ENCODE measurements at places on chromosomes 3 and 15.

DNA sequence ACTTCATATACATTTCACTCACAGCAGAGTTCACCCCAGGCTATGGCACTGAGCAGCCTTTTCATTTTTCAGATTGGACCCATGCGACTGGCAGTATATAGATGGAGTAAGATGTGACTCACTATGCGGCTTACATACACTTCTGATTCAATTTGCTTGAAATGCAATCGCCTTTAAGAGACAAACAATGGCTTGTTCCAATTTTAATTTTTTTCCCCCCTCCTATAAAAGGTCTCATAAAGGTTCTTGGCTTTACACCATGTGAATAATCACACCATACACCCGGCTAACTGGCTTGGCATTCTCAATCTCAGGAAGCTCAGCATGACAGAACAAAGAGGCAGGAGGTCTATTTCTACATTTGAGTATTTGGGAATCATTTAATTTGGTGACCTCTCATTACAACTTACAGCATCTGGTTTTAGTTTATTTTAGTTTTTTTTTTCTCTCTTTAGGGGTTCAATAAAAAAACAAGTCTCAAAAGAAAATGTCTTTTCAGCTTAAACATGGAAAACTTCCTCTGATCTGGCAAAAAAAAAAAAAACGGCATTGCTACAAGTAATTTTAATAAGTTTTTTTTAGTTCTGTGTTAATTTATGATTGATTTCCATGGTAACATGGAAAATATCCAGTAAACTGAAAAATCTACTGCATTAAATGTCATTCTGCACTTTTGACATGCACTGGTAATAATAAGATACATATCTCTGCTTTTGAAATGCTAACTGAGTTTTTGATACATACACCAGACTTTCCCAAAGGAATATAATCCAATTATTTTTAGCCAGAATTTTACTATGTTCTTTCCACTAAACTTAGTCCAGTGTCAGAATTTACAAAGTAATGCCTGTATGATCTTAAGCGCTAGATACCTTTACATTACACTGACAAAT, 38.8 kb downstream of the GADL1 start:
- DNase-seq, result no peak

DNA sequence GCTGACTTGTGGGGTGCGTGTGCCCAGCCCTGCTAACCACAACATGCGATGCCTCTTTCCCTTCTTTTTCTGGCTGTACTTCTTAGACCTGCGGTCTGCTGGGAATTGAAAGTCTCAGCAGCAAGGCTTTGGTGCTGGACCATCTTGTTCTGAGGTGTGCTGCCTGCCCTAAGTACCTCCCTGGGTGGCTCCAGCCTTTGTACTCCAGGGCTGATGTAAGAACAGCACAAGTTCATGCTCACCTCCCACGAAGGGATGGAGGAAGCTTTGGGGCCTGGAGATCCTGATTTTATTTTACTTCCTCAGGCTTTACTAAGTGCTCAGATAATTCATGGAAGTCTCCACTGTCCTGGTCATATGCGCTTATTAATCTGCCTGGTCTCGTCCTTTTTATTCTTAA, 28.9 kb downstream of the FAM43A start:
- no peak for DNase-seq

- peak; percentile 14 for DNase-seq
These were observed at the start of gene TNK2 for GRCh38 chr3:195907934-195908693. TNK2 (minus strand) TSS chr3:195908551; CDS start chr3:195888588, 19,963 bp downstream.

DNA sequence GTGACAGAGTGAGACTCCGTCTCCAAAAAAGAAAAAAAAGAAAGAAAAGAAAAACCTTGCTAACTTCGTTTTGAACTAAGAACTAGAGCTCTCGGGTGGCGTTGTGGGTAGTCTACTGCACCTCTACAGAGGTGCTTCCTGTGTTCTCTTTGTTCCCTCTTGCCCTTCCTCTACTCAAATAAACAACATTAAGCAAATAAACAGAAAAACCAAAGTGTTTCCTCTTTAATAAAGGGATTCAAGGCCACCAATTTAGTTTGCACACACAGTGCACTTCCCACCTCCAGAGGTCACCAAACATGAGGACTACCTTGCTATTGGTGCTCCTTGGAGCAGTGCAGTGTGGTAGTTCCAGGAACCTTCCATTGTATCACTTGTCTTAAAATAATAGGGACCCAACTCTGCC, 354.2 kb upstream of the TBL1XR1 start:
- DNase-seq, result no peak

- DNase-seq, result no peak
These were observed 46.4 kb downstream of the BLM start for GRCh38 chr15:90763366-90764099.

DNA sequence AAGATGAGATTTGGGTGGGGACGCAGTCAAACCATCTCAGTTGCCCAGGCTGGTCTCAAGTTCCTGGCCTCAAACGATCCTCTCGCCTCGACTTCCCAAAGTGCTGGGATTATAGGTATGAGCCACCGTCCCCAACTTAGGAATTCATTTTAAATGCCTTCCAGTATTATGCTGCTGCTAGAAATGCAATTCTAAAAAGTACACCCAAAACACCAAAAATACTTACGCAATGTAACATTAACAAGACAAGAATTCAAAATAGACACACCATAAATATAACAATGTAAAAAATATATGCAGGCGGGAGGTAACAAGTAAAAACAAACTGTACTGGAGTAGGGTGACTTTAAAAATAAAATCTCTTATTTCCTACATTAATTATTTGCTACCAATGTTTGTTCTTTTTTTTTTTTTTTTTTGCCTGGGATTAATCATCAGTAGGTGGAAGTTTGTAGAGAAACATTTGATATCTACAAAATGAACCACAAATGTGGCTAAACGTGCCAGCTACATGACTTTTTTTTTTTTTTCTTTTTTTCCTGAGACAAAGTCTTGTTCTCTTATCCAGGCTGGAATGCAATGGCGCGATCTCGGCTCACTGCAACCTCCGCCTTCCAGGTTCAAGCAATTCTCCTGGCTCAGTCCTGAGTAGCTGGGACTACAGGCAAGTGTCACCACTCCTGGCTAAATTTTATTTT, 56.8 kb downstream of the SETMAR start:
- no peak for DNase-seq
